ENCODE measurements at places on chromosomes 2 and 18.

DNA sequence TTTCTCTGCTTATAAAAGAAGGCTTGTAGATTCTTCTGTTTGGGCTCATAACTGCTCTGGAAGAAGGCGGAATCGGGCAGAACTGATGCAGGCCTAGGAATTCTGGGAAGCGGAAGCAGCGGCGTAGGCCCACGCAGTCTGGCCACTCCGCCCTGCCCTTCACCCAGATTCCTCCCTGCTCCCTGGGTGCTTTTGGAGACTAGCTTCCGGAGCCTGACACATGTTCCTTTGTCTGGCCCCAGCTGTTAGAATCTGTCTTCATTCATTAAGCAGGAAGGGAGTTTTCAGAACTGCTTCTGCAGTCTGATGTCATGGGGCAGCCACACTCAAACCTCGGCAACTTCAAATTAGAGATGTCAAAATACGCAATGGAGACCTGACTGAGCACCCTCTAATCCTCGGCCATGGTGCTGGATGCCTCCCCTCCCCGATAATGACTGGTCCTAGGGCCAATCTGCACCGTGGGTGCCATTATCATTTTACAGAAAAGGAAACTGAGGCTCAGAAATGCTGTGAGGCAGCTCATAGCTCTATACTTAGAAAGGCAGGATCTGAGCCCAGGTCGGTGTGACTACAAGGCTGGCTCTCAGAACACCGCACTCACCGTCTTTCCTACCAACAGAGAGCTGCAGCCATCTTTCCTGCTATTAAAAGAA lies 275.7 kb downstream of the MYCN start:
- DNase-seq = no peak

DNA sequence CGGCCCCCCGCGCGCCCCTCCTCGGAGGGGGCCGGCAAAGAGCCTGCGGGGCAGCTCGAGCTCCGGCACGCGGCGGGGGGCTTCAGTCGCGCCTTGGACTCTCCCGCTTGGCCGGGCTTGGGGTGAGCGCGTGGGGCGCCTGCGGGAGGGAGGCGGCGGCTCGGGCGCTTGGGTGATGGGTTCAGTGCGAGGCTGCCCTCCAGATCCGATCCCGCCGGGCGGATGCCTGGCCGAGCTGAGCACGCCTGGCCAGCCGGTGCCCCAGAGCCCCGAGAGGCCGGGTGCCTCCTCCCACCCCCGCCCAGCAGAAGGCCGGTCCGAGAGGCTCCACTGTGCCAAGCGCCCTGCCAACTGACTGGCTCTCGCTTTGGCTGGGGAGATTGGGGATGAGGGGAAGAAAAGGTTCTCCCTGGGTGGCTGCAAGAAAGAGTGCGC lies 273 bp upstream of the NXPH2 start:
- DNase-seq = no peak

- no peak for DNase-seq
Observed at GRCh38 chr2:10087360-10087759, 7.1 kb upstream of the CYS1 start.

GRCh38 chr18:11785444-11786055 lies 65.7 kb upstream of the CHMP1B start:
- DNase-seq = no peak

GRCh38 chr2:180516232-180516631 lies 464.2 kb upstream of the UBE2E3 start:
- no peak for DNase-seq

GRCh38 chr18:71598374-71598773 lies 945.8 kb downstream of the CBLN2 start:
- DNase-seq = no peak

GRCh38 chr2:44807201-44808025 lies 134.1 kb upstream of the SIX3 start:
- no peak for DNase-seq

GRCh38 chr2:45388541-45389100 lies 222.4 kb downstream of the SRBD1 start:
- DNase-seq = peak; percentile 43

GRCh38 chr2:203987959-203988358 lies 51.4 kb downstream of the ICOS start:
- no peak for DNase-seq

GRCh38 chr2:222146488-222146887 lies 152.3 kb downstream of the PAX3 start:
- no peak for DNase-seq

DNA sequence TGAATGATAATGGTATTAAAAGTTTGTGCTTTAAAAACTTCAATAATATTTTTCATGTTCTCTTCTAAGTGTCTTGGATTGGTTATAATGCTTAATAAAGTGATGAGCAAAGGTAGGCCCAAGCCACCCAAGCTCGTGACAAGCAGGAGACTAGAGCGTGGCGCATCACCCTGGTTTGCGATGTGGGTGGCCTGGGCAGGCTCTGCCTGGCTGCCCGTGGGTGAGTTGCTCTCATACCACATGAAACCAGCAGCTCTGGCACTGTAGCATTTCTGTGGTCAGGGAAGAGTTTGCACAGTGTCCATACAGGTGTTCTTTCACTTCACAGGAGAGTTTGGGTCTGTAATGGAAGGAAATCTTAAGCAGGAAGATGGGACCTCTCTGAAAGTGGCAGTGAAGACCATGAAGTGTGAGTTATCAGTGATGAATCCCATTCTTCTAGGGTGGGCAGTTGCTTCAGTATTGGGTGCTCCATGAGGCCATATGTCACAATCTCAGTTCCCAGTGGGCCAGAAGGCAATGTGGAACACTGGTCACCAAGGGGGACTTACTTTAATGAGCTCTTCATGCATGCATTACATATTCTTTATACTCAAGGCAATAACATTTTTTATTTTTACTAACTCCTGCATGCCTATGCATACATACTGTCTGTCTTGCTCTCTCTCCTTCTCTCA lies 51.4 kb upstream of the TMEM87B start:
- DNase-seq = no peak

DNA sequence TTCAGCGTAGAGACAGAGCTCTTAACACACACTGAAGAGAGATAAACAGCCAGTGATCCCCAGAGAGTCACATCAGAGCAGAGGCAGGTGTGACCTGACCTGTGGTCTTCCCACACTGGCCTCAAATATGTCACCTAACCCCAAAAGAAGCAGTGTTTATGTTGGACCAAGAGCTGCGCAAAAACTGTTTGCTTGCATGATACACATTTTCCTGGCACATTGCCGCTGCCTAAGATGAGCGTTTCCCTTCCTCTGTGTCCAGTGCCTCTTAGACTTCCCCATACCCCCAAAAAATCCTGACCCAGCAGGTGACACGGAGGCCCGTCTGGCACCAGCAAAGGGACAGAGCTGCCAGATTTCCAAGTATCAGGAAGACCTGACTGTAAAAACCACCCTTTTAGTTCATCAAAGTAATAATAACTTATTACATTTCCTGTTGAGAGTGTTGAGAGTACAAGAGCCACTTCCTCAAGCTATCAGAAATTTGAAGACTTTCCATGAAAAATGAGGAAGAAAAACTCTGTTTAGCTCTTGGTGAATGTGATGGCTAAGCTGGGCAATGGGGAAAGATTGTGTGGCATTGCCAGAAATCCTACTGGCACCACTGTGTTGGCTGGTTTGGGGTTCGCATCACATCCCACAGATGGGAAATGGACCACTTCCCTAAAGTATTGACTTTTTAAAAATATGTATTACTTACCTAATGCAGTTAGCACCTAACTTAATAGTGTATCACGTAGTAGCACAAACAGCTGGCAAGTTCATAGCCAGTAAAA lies 6.7 kb downstream of the TNFRSF11A start:
- DNase-seq = no peak

- no peak for DNase-seq
Observed at GRCh38 chr2:175585496-175585895, 404.0 kb upstream of the ATP5MC3 start.

GRCh38 chr2:236117401-236117800 lies 50.8 kb downstream of the GBX2 start:
- no peak for DNase-seq

GRCh38 chr2:144194326-144195071 lies 325.4 kb downstream of the ZEB2 start:
- DNase-seq = no peak

DNA sequence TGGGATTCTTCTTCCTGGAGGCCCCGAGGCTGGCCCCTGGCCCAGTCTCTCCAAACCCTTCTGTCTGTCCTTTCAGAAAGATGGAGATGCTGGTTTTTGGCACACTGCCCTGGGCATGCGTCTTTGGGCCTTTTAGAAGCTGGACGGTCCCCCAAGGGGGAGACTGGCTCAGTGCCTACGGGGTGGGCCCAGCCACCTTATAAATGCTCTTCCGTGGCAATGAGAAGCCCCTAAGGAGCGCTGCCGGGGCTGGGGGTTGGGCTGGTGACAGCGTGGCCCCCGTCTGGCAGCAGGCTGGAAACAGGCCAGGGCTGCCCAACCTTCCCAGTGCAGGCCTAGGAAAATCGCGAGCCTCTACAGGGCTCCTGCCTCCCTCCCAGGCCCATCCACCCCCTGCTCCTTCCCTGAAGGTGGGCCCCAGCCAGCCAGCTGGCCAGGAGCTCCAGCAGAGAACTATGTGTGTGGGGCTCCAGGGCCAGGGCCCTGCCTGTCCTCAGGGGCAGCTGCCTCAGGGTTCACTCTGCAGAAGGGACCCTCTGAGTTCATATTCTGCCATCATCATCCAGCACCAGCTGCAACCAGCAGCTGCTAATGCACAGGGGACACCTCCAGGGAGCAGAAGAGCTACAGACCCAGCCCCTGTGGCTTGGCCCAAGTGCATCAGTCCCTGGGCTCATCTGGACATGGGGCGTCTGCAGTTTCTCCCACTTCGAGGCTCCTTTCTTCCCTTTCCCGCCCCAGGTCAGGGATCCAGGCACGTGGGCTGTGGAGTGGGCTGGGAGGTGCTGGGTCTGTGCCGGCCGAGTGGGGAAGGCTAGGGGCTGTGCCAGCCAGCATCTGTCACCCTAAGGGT lies 107.6 kb upstream of the OTOS start:
- no peak for DNase-seq

DNA sequence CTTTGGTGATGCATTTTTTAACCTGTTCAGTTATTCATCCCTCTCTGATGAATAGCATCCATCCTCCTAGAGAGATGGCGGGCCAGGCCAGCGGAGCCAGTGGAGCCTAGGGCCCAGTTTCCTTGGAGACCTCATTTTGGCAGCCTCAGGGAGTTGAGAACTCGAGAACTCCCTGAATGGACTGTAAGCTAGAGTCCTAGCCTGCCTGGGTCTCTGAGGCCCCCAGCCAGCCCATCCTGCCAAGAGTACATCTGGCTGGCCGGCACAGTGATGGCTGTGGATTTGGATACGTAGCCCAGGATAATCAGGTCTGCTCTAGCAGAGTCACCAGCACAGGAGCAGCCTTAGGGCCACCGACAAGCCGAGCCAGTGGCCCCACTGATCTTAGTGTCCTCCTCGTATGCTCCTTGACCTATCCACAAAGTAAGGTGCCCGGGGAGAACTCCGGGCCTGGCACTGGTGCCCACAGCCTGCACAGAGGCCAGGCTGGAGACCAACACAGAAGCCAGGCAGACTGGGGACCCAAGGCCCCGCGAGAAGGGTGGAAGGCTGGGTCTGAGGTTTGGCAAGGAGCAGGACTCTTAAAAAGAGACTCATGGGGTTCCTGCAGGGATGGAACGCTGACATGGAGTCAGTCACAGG lies 110.5 kb upstream of the MCFD2 start:
- DNase-seq = no peak

DNA sequence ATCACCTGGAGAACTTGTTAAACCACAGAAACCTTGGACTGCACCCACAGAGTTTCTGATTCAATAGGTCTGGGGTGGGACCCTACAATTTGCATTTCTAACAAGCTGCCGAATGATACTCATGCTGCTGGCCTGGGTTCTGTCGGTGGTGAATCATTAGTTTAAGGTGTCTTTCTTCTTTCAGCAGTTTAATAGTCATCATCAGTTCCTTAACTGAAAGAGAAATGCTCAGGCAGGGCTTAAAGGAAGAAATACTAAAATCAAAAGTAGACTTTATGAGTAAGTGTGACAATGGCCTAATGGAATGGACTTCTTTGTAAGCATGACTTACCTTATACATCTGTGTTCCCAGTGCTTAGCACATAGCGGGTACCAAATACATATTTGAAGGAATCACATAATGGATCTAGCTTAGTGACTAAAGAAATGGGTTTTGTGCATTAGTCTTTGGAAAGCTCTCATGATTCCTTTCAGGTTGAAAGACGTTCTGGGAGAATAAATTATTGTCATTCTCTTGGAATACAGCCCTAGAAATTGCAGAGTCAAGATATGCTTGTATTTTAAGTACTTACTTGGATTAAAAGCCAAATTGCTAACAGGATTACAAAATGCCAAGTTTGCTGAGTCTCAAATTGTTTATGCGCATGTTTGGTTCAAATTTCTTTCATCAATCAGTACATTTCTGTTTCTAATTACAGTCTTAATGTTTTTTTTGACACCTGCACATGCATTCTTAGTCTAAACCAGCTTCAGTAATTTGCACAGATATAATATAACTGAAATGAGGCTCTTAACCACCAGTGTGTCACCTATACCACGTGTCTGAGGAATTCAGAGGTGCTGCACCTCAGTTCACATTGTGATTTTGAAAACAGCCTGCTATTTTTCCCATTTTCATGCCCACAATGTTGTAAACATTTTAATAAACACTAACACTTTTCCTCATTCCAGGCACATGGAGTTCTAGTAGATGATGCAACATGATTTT lies 220.3 kb upstream of the NRP2 start:
- no peak for DNase-seq

DNA sequence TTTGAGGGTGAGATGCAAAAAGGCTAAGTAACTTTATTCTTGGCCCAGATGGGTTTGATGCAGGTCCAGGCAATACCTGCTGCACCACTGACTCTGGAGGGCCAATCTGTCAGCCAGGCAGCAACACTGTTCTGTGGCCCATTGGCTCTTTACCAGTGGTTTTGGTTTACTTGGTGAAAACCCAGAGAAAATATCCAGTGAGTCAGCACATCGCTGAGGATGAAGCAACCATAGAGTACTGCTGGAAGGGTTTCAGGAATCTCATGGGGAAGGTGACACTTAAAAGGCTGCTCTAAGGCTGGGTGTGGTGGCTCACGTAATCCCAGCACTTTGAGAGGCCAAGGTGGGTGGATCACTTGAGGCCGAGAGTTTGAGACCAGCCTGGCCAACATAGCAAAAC lies 192.5 kb upstream of the FAM98A start:
- no peak for DNase-seq

GRCh38 chr18:31634331-31634713 lies 42.6 kb downstream of the TTR start:
- DNase-seq = no peak

DNA sequence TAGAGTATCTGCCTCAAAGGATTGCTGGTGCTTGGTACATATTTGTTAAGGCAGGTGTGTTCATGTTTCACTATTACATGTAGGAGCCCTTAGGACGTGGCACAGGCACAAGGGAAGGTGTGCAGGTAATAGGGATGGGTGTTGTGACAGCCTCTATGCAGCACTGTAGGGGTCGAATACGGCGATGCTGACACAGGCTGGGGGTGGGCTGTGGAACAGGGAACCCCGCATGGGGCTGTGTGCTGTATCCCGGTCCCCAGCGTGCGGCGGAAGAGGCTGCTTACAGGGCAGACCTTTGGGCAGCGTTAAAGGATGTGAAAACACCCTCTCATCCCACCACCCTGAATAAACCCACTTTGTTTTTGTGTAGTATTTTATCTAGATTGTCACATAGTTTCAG lies 21.5 kb downstream of the B3GNT2 start:
- DNase-seq = no peak
